ENCODE measurements at places on chromosomes 6 and 20.

- no peak for DNase-seq
Measured at GRCh38 chr6:26205625-26206574, 118.7 kb downstream of the HFE start.

- no peak for DNase-seq
Measured at GRCh38 chr20:16005021-16005914, 568.0 kb downstream of the KIF16B start.

DNA sequence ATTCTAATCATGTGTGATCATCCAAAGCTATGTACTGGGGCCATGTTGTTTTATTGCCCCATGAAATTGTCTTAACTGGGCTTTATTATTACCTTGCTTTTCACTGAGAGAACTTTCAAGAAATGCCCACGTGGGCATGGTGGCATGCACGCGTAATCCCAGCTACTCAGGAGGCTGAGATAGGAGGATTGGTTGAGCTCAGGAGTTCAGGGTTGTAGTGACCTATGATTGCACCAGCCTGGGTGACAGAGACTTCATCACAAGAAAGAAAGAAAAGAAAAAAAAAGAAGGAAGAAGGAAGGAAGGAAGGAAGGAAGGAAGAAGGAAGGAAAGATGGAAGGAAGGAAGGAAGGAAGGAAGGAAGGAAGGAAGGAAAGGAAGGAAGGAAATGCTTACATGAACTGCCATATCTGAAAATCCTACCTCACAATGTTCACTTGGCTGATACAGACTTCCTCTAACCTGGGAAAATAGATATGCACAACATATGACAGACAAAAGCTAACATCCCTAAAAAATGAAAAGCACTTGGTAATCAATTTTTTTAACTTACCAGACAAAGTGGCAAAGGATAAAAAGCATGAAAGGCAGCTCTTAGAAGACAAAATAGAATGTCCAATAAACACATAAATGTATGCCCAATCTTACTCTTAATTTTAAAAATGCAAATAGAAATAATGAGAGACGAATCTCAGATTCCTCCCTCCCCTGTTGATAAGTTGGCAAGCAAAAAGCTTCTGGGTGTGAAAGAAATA lies 25.5 kb upstream of the TMEM244 start:
- DNase-seq = no peak

DNA sequence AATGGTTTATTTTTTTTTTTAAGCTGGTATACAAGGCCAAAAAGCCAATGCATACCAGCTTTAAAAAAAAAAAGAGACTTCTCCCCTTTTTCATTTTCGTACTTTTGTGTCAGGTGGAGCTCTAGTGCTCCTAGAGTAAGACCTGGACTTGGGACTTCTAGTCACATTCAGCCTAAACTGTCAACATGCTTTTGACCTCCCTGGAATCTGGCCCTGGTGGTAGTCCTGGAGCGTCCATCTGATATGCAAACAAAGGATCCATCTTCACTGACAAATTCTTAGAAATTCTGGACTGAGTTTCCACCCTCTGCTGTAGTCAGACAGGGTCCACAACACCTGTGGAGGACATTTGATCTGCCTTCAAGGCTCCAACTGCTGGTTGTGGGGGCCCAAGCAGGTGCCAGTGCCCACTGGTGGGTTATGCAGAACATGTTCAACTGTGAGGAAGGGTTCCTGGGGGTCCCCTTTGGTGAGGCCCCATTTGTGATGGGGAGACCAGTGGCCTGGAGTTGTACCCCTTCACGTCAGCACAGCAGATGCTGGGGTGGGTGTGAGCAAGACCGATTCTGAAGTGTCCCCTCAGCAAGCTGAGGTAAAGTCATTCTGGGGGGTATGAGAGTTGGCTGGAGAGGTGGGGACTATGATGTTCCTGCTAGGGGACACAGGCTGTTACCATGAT lies 12.6 kb upstream of the PCMTD2 start:
- no peak for DNase-seq

All from activated CD4-positive, CD25-positive, alpha-beta regulatory T cell (primary cell).